Activated T-helper 1 cell treated with anti-CD3 and anti-CD28 coated beads, Interleukin-12 subunit alpha, Interleukin-12 subunit beta, Interleukin-2, Interleukin-4 antibody, amounts not matched to agents 30 ng/mL and 10 ng/mL and 1 ng/mL, durations not matched to agents 14 hours and 24 hours and 36 hours (primary cell): ENCODE measurements at places on chromosomes 11 and 22.

- H3K4me3 ChIP-seq = no peak overlapping the region
- peaks cover 39% of the 10 kb centered on the region for H3K27me3 ChIP-seq
- no peak for DNase-seq
- no peak overlapping the region for H3K27ac ChIP-seq
- no peaks in the 10 kb centered on the region for H3K36me3 ChIP-seq
Measured at GRCh38 chr11:69981119-69981784, 96.9 kb upstream of the ANO1 start.

DNA sequence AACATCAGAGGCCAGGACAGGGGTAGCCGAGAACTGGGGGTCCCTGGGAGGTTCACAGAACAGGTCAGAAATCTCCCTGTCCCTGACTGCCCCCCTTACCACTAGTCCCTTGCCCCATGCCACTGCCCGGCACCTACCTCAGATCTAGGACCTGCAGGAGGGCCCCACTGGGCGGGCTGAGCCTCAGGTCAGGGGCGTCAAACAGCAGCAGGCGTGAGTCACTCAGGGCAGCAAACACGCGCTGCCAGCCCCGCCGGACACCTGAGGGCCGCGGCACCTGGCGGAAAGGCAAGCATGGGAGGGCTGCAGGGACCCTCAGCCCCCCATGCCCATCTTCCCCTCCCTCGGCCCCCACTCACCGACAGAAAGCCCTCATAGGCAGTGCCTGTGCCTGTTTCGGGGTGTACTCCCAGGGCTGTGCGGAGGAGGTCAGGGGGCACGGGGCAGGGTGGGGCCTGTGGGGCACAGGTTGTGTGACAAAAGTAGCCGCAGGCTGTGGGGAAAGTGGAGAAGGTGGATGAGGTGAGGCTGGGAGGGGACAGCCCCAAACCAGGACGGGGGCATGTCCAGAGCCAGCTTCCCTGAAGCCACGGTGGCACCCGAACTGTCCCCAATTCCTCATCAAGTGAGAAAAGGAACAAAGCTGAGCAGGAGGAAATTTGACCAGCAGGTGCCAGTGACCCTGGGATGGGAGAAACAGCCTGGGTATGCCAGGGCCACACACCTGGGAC is 11.8 kb downstream of the CDC42BPG start:
- no peak overlapping the region for H3K27ac ChIP-seq
- no peaks in the 10 kb centered on the region for H3K36me3 ChIP-seq
- H3K4me3 ChIP-seq = no peak overlapping the region
- DNase-seq = no peak

DNA sequence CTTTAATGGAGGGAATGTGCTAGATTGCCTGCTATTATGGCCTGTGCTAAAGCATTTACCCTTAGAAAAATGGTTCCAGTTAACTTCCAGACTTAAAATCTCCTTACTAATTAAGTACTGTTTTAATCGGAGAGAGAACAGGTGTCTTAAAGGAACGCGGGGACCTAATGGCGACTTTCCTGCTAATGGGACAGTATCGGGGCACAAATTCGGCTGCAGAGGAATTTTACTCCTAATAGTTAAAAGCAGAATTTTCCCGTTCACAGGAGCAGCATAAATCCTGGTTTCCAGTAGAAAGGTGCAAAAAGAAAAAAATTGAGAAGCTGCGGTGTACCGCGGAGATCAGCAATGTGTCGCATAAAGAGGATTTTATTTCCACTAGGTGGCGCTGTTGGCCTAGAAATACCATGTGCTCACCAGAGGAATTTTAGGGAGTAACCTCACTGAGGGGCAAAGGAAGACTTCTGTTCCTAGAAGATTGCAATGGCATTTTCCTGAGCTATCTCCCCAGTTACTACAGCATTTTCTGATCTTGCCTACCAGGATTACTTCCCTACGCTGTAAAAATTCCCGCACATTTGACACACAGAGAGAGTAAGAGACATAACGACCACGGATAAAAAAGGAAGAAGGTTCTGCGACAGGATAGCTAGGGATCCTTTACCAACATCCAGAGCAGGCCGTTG is 44.5 kb downstream of the ZNF280B start:
- H3K4me1 ChIP-seq = no peaks in the 10 kb centered on the region
- no peak overlapping the region for H3K4me3 ChIP-seq
- H3K27ac ChIP-seq = no peak overlapping the region

GRCh38 chr22:36682811-36683210 is 20.7 kb downstream of the CACNG2 start:
- no peaks in the 10 kb centered on the region for H3K36me3 ChIP-seq
- DNase-seq = no peak
- H3K4me1 ChIP-seq = no peaks in the 10 kb centered on the region
- H3K27me3 ChIP-seq = peaks cover 17% of the 10 kb centered on the region
- no peak overlapping the region for H3K27ac ChIP-seq

DNA sequence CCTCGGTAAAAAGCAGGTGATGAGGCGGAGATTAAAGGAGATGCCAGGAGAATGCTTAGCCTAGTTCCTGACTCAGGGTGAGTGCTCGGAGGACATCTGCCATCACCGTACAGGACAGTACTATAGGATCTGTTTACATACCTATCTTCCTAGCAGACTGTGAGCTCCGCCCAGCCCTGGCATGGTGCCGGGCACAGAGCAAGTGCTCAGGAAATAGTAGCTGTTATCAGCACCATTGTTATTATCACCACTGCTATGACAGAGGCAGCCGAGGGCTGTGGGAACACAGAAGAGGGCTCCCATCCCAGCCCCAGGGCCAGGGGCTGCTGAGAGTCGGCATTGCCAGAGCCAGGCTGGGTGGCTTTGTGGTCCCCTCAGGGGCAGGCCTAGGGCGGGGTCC is 642 bp upstream of the SEPTIN3 start:
- H3K36me3 ChIP-seq = no peaks in the 10 kb centered on the region
- peaks cover 8% of the 10 kb centered on the region for H3K4me1 ChIP-seq
- DNase-seq = no peak
- H3K4me3 ChIP-seq = no peak overlapping the region
- no peak overlapping the region for H3K27ac ChIP-seq
